Liver (tissue), 10 donors: ENCODE measurements at places on chromosomes 12 and 14.

- DNase-seq = no peak
Measured at GRCh38 chr12:46530373-46531056, 157.9 kb upstream of the SLC38A2 start.

- no peak for DNase-seq
Measured at GRCh38 chr12:2323532-2324255, 270.9 kb downstream of the CACNA1C start.

DNA sequence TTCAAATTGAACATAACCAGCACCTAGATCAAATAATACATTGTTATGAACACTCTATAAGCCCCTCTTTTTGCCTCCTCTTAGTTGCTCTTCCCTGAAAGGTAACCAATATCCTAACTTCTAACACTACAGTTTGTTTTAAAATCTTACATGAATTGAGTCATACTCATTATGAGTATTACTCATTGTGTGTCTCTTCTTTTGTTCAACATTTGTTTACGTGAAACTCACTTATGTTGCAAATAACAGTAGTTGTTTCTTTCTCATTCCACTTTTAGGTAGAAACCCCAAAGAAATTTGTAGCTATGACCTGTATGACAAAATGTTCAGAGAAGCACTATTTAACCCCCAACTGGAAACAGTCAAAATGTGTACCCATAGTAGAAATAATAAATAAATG lies 6.6 kb downstream of the LRRC9 start:
- DNase-seq = no peak

DNA sequence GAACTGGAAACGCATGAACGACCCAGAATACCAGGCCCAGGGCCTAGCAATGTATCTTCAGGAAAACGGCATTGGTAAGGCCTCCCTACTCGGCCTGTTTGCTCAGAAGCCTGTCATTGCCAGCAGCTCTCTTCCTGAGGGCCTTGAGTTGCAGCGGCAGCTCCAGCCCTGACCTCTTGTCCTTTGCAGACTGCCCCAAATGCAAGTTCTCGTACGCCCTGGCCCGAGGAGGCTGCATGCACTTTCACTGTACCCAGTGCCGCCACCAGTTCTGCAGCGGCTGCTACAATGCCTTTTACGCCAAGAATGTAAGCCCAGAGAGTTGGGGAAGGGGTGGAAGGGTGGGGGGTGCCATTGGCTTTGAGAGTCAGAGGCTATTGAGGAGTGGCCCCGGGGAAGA lies 3.7 kb upstream of the IRF9 start:
- DNase-seq = no peak

- DNase-seq = no peak
Measured at GRCh38 chr14:55425091-55425490, 13.5 kb upstream of the ATG14 start.

- DNase-seq = peak; percentile 49
Measured at GRCh38 chr12:12997156-12997555, 2.9 kb downstream of the HEBP1 start.

- DNase-seq = no peak
Measured at GRCh38 chr14:66701813-66702212, 193.9 kb downstream of the GPHN start.

DNA sequence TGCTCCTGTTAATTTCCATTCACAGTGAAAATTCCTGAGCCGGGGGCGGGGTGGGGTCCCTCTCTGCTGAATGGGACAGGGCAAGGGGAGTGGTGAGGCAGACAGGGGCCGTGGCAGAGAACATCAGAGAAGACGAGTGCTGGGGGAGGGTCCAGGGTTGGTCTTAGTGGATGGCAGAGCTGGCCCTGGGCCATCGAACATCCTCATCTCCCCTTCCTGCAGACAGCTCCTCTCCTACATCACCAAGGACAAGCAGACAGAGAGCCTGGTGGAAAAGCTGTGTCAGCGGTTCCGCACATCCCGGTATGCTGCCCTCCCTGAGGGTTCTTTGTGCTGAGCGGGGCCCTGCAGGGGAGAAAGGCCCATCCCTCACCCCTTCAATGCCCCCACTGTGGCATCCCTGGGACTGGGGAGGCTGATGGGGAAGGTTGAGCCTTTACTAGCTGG lies 5.0 kb upstream of the GAPDH start:
- DNase-seq = no peak
